ENCODE measurements at places on chromosomes 6 and 20. TPM values are rescaled to one million over a fixed set of nuclear protein-coding genes. Genes with fewer than 3 reads are reported as not detected.

Gene NNAT
- total RNA-seq = 0.26 TPM

DNA sequence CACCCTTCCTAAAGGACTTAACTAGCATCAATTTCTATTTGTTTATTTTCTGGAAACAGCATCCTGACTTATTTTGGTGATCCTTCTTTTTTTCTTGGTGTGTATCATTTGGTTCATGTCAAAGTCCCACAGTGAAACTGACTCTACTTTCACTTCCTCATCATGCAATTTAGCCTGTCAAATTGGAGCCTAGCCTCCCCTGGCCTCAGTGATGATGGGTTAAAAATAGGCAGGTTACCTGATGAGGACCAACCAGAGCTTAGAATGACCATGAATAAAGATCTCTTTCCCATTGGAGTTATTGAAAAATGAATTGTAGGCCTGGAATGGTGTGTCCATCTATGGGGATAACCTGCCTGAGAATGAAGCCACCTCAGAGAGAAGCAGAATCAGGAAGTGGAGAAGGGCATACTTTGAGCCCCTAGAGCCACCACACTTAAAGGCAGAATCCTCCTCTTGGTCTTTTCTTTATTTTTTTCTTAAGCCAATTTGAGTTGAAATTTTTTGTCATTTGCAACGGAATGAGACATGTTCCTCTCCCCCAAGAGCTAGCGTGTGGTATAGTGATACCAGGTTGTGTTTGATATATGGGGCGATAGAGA, 105.6 kb downstream of the BTBD3 start:
- DNase-seq = no peak

- no peak for DNase-seq
These were observed 24.6 kb downstream of the DAAM2 start for GRCh38 chr6:39816747-39817146.

DNA sequence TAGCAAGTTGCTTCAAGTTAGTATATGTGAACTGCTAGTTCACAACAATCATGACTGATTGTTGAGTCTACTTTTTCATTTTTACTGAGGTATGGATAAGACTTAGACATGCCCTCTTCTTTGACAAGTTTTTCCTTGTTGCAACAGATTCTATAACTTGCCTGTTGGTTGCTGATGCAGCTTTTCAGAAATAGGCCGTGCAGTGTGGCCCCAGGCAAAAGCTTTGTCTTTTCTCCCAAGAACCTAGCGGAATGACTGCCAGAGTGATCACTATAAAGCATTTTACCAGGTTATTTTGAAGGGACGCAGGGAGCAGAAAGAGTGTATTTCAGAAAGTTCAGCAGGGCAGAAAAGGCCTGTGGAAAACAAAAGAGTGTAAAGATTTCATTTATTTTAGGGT, 16.0 kb downstream of the HECA start:
- no peak for DNase-seq

DNA sequence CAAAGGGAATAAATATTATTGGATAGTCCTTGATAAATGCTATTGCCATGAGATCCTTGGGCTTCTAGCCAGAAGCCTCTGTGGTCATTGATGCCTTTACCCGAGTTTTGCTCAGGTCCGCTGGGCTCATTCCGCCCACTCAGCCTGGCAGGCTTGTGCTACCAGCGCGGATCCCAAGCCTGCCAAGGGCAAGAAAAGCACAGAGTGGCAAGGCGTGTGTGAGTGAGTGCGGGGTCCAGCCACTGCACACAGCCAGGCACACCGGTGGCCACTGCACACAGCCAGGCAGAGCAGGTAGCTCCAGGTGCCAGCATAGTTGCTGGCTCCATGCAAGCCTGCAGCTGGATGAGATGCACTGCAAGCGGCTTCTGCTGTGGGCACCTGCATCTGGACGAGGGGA, 38.7 kb downstream of the STK38 start:
- no peak for DNase-seq

Gene DPPA5
- total RNA-seq = not detected

DNA sequence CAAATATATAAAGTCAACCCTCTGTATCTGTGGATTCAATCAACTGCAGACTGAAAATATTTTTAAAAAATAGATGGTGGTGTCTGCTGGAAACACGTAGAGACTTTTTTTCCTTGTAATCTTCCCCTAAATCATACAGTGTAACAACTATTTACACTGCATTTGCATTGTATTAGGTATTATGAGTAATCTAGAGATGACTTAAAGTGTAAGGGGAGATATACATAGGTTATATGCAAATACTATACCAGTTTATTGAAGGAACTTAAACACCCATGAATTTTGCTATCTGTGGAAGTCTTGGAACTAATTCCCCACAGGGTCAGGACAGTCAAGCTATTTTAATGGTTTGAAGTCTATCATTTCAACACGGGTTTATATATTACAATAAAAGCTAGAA, 10.2 kb downstream of the HDAC2 start:
- DNase-seq = no peak

Gene LY6G6D
- not detected for total RNA-seq

Data from LHCN-M2 (cell line).